ENCODE measurements at places on chromosomes 7 and 10.

GRCh38 chr10:67839951-67840350 is 2.0 kb upstream of the DNAJC12 start:
- H3K36me3 ChIP-seq, result no peaks in the 10 kb centered on the region
- no peaks in the 10 kb centered on the region for H3K27me3 ChIP-seq
- DNase-seq, result no peak
- no peaks in the 10 kb centered on the region for H3K4me1 ChIP-seq

- H3K27me3 ChIP-seq, result no peaks in the 10 kb centered on the region
- H3K27ac ChIP-seq, result no peak overlapping the region
- no peak for DNase-seq
- H3K4me3 ChIP-seq, result no peak overlapping the region
- H3K4me1 ChIP-seq, result no peaks in the 10 kb centered on the region
These were observed 278.4 kb downstream of the PHF14 start for GRCh38 chr7:11252011-11252607.

- DNase-seq, result no peak
- no peaks in the 10 kb centered on the region for H3K4me1 ChIP-seq
- no peak overlapping the region for H3K27ac ChIP-seq
- H3K27me3 ChIP-seq, result no peaks in the 10 kb centered on the region
- no peaks in the 10 kb centered on the region for H3K36me3 ChIP-seq
These were observed 6.2 kb downstream of the TMEM236 start for GRCh38 chr10:17758200-17758599.

- DNase-seq, result no peak
- H3K36me3 ChIP-seq, result no peaks in the 10 kb centered on the region
- no peaks in the 10 kb centered on the region for H3K4me1 ChIP-seq
- H3K27ac ChIP-seq, result no peak overlapping the region
- no peak overlapping the region for H3K4me3 ChIP-seq
These were observed 84.4 kb upstream of the TNS3 start for GRCh38 chr7:47666164-47666862.

- H3K36me3 ChIP-seq, result no peaks in the 10 kb centered on the region
- H3K27me3 ChIP-seq, result no peaks in the 10 kb centered on the region
- H3K4me3 ChIP-seq, result peak overlapping the region; percentile 65
- H3K27ac ChIP-seq, result peak overlapping the region; percentile 98
These were observed 1.1 kb upstream of the KBTBD2 start for GRCh38 chr7:32892521-32893206.

- H3K4me3 ChIP-seq, result no peak overlapping the region
- H3K27ac ChIP-seq, result no peak overlapping the region
- H3K27me3 ChIP-seq, result no peaks in the 10 kb centered on the region
- DNase-seq, result no peak
These were observed 117.4 kb downstream of the ELAPOR2 start for GRCh38 chr7:86942081-86942480.

DNA sequence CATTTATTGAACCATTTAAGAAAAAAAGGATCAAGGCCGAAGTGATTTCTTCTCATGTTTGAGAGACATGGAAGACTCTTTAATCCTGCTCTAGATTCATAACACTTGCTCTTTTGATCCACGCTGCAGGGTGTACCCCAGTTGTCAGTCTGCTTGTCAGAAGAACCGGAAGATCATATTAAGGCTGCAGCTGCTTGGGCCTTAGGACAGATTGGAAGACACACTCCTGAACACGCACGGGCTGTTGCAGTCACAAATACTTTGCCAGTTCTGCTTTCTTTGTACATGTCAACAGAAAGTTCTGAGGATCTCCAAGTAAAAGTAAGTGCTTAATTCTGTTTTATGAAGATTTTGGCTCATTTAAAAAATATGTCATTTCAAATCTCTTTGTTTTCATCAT is 46.3 kb downstream of the SPAG6 start:
- no peak for DNase-seq
- no peak overlapping the region for H3K4me3 ChIP-seq
- H3K27ac ChIP-seq, result no peak overlapping the region
- H3K27me3 ChIP-seq, result no peaks in the 10 kb centered on the region
- H3K36me3 ChIP-seq, result no peaks in the 10 kb centered on the region
- H3K4me1 ChIP-seq, result no peaks in the 10 kb centered on the region

DNA sequence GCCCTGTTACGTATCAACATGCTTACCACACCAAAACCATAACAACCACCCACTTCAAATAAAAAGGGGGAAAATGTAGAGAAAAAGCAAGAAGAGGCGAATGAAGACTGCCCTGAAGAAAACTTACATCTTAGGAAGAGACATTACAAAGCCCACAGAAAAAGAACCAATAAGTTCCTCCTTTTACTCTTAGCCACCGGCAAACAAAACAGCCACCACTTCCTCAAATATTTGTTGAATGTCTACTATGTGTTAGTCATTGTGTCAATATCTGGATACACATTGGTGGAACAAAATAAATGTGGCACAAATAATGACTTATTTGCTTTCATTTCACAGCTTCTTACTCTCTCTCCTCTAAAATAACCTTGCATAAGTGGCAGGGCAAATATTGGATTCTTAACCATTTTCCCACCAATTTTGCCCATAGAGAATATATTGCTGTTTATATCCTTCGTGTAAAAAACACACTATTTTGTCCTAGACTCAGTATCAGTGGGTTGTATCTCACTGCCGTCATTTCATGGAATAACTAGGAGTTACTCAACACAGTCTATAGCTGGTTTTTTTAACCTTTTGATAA is 106.8 kb downstream of the ANK3 start:
- no peak overlapping the region for H3K4me3 ChIP-seq
- no peak for DNase-seq
- peaks cover 7% of the 10 kb centered on the region for H3K36me3 ChIP-seq
- no peaks in the 10 kb centered on the region for H3K4me1 ChIP-seq
- no peaks in the 10 kb centered on the region for H3K27me3 ChIP-seq
- H3K27ac ChIP-seq, result no peak overlapping the region

GRCh38 chr10:70974351-70974901 is 86.1 kb upstream of the PCBD1 start:
- no peak for DNase-seq

DNA sequence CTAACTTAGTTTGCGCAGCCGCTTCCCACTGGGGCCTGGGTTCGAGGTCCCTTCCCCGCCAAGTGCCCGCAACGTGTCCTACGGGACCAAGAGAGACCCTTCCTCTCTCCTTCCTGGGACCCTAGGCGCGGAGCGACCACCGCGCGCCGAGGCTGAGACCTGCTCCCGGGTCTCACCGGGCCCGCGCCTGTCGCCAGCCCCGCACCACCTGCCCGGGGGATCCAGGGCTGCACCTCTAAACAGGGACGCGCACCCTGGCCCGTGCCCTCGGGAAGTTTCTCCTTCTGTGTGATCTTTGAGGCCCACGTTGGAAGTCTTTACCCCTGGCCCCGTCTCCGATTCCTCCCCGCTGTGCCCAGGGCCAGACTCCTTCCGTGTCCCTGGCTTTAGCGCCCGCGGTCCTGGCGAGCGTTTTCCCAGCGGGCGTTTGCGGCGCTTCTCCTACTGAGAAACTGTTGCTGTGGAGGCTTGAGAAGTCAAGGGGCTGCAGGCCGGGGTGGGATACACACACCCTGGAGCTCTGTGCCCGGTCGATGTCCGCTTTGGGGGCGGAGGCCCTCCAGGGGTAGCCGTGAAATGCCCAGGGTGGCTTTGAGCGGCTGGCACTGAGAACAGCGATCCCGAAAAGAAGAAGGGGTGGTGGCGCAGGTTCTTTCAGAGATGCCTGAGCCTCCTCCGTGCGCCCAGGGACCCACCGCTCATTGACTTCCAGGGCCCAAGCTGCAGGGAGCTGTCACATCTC is 575 bp downstream of the PLPP4 start:
- no peak for DNase-seq
- no peaks in the 10 kb centered on the region for H3K4me1 ChIP-seq

DNA sequence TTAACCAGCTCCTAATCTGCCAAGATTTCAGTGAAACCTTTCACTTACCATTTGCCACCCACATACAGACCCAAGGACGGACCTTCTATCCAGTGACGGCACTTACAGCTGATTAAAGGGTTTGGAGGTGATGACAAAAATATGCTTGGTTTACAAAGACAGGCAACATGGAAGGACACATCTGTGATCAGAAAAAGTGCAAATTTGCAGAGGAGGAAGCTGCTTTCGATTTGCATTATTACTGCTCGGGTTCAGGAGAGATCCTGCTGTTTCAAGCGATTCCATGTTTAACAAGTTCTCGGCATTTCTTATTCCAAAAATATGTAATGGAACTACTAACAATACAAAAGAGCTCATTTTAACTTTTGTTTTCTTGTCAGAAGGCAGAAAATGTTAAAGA is 109.0 kb downstream of the JAZF1 start:
- no peaks in the 10 kb centered on the region for H3K36me3 ChIP-seq
- peaks cover 4% of the 10 kb centered on the region for H3K4me1 ChIP-seq
- no peak for DNase-seq
- no peaks in the 10 kb centered on the region for H3K27me3 ChIP-seq
- no peak overlapping the region for H3K27ac ChIP-seq

DNA sequence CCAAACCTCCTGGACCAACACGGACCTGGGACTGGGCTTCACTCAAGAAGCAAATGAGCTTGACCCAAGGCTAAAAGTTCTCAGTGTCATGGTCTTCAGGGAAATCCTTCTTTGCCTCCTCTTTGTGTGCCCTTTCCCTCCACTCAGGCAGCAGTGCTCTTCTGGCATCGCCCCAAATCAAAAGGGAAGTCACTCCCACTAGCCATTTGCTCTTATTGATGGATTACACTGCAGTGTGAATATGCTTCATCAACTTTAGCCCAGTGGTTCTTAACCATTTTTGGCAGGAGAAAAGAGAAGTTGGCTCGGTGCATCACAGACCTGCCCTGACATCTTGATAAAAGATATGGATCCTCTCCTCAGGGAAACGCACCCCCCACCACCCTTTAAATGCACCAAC is 19.2 kb upstream of the IKZF1 start:
- no peaks in the 10 kb centered on the region for H3K27me3 ChIP-seq
- no peak overlapping the region for H3K27ac ChIP-seq
- DNase-seq, result no peak
- peaks cover 43% of the 10 kb centered on the region for H3K4me1 ChIP-seq
- H3K4me3 ChIP-seq, result no peak overlapping the region

GRCh38 chr7:70645876-70646351 is 486.0 kb upstream of the GALNT17 start:
- H3K4me1 ChIP-seq, result peaks cover 13% of the 10 kb centered on the region
- H3K4me3 ChIP-seq, result no peak overlapping the region
- H3K36me3 ChIP-seq, result no peaks in the 10 kb centered on the region
- H3K27me3 ChIP-seq, result no peaks in the 10 kb centered on the region
- no peak for DNase-seq
- no peak overlapping the region for H3K27ac ChIP-seq

DNA sequence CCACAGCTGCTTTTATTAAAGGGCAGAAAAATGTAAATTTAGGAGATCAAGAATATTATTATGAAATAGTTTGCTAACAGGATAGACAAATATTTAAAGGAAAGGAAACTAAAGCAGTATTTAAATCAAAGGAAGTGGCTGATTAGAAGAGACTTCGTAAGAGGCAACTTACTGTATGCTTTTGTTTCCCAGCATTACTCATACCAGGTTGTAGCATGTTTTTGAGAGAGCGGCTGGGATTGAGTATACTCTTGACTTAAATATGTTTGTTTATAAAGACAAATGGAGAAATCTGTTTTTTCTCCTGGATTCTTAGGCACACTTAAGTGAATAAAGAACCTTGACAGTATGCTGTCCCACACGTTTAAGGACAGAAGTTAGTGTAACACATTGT is 293.7 kb downstream of the ZNF248 start:
- no peak overlapping the region for H3K4me3 ChIP-seq
- H3K4me1 ChIP-seq, result no peaks in the 10 kb centered on the region
- no peak overlapping the region for H3K27ac ChIP-seq
- no peaks in the 10 kb centered on the region for H3K36me3 ChIP-seq

GRCh38 chr7:36291387-36292316 is 98.0 kb upstream of the ANLN start:
- H3K4me1 ChIP-seq, result peaks cover 38% of the 10 kb centered on the region
- peak; percentile 65 for DNase-seq
- H3K4me3 ChIP-seq, result peak overlapping the region; percentile 53
- H3K27me3 ChIP-seq, result no peaks in the 10 kb centered on the region

- peak; percentile 30 for DNase-seq
- H3K27ac ChIP-seq, result peak overlapping the region; percentile 72
- no peaks in the 10 kb centered on the region for H3K36me3 ChIP-seq
- H3K4me3 ChIP-seq, result peak overlapping the region; percentile 63
- peaks cover 24% of the 10 kb centered on the region for H3K4me1 ChIP-seq
- peaks cover 8% of the 10 kb centered on the region for H3K27me3 ChIP-seq
These were observed 58.4 kb downstream of the ZNF467 start for GRCh38 chr7:149714910-149715471.

GRCh38 chr10:16713290-16713689 is 103.9 kb downstream of the RSU1 start:
- no peaks in the 10 kb centered on the region for H3K27me3 ChIP-seq
- H3K36me3 ChIP-seq, result no peaks in the 10 kb centered on the region
- H3K4me1 ChIP-seq, result no peaks in the 10 kb centered on the region
- no peak overlapping the region for H3K27ac ChIP-seq
- no peak overlapping the region for H3K4me3 ChIP-seq
- DNase-seq, result no peak

DNA sequence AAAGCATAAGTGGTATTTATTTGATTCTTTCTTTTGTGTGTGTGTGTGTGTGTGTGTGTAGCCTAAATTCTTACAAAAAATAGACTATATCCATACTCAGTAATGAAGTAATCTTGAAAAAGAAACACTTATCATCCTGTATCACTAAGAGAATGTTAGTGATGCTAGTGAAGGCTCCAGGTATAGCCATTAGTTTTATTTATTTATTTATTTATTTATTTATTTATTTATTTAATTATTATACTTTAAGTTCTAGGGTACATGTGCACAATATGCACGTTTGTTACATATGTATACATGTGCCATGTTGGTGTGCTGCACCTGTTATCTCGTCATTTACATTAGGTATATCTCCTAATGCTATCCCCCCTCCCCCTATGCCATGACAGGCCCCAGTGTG is 436.0 kb downstream of the HTR7 start:
- no peak for DNase-seq
- no peak overlapping the region for H3K4me3 ChIP-seq
- no peak overlapping the region for H3K27ac ChIP-seq
- no peaks in the 10 kb centered on the region for H3K36me3 ChIP-seq
- H3K27me3 ChIP-seq, result peaks cover 2% of the 10 kb centered on the region
- H3K4me1 ChIP-seq, result no peaks in the 10 kb centered on the region

DNA sequence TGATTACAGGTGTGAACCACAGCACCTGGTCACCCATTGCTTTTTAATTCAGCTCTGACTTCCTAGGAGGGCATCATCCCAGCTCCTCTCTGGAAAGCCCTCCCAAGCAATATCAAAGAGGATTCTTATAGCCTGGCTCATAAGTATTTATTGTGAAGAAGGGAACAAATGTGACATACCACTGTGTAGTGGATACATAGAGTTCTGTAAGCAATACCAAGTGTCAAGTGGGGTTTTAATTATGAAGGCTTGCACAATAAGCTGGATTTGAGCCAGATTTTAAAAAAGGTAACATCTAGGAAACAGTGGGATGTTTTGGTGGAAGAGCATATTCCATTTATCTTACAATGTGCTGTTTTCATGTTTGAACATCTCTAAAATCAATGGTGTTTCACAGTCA is 19.0 kb upstream of the PRTFDC1 start:
- no peak overlapping the region for H3K4me3 ChIP-seq
- no peaks in the 10 kb centered on the region for H3K27me3 ChIP-seq
- H3K36me3 ChIP-seq, result no peaks in the 10 kb centered on the region
- no peak overlapping the region for H3K27ac ChIP-seq
- DNase-seq, result no peak
